ENCODE measurements at places on chromosomes 11 and 22. TPM values are rescaled to one million over a fixed set of nuclear protein-coding genes. Genes with fewer than 3 reads are reported as not detected.
A peak's percentile ranks its signal among the peaks of the same experiment; 100 is the strongest.

DNA sequence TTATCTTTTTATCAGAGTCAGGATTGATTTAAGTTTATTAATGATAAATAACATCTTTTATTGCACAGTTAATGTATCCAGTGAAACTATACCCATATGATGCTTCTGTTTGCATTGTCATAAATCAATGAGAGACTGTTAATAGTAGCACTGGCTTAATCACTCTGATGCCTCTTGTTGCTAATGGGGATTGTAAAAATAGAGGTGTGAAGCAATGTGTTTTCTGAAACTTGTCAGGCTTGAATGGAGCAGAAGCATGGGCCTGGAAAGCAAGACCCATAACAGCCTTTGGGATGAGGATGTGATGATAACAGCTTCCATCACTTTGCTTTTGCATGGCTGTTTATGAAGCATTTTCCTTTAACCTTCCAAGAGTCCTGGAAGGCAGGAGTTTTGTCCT, 319.7 kb downstream of the DDX10 start:
- DNase-seq = peak; percentile 66

DNA sequence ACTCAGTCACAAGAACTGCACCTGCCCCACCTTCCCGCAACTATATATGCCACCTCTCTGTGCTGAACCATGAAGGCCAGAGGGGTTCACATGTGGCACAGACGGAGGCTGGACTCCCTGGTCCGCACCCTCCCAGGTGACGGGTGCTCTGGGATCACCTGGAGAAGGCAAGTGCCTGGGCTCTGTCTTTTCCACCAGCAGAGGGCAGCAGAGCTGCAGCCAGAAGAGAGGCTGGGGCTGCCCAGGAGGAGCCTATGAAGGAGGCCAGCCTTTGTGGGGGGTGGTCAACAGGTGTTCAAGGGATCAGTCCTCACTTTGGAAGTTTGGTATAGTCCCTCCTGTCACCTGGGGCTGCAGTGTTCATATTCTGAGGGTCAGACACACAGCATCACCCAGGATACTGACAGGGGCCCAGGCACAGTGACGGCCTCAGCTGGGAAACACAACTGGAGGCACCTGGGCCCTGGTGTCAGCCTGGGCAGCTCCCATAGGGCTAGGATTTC, 39.2 kb upstream of the IGLL5 start:
- DNase-seq = peak; percentile 33

- no peak for DNase-seq
Measured at GRCh38 chr11:13249992-13250391, 27.6 kb upstream of the BMAL1 start.

DNA sequence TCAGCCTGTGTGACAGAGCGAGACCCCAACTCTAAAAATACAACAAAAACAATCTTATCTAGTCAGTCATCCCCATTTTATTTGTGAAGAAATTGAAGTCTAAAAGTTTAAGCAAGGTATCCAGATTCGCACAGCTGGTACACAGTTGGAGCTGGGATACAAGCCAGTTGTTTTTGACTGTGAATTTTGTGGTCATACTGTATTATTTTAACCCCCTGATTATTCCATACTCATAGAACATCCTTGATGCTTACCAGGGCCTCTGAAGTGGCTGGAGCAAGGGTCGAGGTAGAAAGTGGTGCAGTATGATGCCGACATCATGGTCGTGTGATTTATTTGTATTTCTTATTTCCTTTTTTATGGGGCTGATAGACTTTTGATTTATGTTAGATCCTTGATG, 50.0 kb downstream of the BID start:
- DNase-seq = no peak

- DNase-seq = peak; percentile 98
Measured at GRCh38 chr11:103624708-103625623, 411.5 kb upstream of the DDI1 start.

GCAT gene
- total RNA-seq = 24.7 TPM

ANO5 gene
- total RNA-seq = 9.0 TPM

DNA sequence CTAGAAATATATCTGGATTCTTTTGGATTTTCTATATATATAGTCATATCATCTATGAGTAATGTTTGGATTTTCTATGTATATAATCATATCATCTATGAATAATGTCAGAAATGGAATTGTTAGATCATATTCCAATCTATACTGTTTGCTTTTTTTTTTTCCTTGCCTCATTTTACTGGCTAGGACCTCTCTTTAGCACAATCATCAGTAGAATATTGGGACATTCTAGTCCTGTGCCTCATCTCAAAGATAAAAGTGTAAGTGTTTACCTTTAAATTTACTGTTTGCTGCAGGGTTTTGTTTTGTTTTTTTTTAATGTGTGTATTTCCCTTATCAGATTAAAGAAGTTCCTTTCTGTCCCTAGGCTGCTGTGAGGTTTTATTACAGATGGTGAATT, 97.0 kb downstream of the C11orf65 start:
- no peak for DNase-seq

DNA sequence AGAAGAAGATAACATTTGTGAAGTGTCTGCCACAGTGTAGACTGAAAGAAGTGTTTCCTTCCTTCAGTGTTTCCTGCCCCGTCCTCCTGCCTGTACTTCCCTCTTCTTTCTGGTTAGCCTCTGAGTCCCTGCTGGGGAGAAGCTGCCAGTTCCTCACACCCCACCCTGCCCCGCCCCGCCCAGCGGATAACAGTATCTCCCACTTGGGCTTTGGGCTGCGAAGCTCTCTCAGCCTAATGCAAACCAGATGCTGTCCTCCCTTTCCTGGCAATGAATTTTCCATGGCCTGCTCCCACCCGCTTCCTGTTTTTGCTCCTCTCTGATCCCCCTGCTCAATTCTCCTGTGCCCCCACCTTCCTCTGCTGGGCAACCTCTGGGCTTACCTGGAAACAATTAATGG, 5.2 kb upstream of the RAB3IL1 start:
- DNase-seq = no peak

GRCh38 chr11:68652683-68653156, 31.6 kb upstream of the GAL start:
- DNase-seq = no peak

P4HA3 gene
- 10.2 TPM for total RNA-seq

TMEM191C gene
- 0.35 TPM for total RNA-seq

TMPRSS6 gene
- not detected for total RNA-seq

DNA sequence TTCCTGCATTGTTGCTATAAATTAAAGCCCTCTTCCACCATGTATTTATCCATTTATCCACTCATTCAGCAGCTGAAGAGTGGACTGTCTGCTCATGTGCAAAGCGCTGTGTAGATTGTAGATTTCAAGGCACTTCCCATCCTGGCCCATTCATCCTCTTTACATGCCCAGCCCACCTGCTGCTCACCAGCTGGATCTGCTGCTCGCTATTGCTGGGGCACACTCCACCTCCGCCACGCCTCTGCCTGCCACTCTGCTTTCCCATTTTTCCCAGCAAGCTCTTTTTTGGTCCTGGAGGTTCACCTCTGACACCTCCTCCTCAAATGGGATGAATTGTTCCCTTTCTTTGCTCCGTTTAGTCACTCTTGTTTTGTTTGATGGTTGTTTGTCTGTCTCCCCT, 48.3 kb downstream of the CEP164 start:
- DNase-seq = no peak

ZP1 gene
- total RNA-seq = not detected

- no peak for DNase-seq
Measured at GRCh38 chr22:23054531-23055257, 15.6 kb upstream of the GNAZ start.

DNA sequence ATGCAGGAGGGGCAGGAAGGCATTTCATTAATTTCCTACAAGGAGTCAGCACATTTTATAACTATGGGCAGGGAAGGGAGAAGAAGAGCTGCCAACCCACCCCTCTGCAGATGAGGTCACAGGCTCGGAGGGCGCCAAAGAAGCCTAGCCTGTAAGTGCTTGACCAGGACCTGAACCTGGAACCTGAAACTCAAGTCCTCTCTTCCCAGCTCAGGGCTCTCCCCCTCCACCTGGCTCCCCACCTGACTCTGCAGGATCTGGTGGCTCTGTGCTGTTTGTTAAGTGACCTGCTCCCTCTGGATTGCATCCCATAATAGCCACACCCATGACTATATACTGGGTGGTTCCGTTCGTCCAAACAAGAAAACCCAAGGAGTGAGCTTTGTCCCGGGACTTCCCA, 27.3 kb downstream of the SCGB1A1 start:
- no peak for DNase-seq

DNA sequence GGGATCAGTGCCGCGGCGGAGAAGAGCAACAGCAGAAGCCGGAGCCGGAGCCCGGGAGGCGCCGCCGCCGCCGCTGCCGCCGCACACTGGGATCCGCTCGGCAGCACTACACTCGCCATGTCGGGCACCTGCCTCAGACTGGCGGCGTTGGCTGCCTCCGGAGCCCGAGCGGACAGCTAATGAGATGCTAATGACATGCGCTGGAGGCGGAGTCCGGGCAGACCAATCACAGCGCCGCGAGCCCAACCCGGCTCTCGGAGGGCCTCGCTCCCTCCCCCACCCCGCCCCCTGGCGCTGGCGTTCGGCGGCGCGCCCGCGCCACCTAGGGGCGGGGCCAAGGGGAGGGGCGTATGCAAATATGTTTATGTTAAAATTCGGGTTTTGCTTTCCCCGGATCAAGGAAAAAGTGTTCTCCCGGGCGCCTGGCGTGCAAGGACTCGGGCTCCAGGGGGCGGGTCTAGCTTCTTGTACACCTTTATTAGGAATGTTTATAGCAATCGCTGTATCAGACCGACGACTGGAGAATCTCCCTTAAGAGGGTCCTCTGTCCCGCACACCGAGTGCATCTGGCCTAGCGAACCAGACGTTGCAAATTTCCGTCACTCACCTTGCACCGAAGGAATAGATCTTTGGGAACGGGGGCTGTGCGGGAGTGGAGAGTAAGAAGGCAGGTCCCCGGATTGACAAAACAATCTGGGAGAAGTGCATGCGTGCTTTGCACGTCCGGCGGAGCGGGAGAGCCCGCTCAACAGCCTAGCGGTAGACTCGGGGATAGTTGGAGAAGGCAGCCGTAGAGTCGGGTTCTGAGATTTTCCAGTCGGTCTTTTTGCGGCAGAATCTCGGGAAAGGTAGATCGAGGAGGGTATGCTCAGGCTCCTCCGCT, at the start of gene CADM1:
Gene CADM1 (minus strand): TSS at position 140 of the 883 bp plus-strand sequence.
- DNase-seq = peak; percentile 86

- DNase-seq = no peak
Measured at GRCh38 chr11:115803073-115803740, 299.0 kb upstream of the CADM1 start.

GRCh38 chr11:120546312-120547205, 35.0 kb downstream of the GRIK4 start:
- DNase-seq = peak; percentile 91

TRIM51 gene
- total RNA-seq = not detected

OR10D3 gene
- total RNA-seq = not detected

DNA sequence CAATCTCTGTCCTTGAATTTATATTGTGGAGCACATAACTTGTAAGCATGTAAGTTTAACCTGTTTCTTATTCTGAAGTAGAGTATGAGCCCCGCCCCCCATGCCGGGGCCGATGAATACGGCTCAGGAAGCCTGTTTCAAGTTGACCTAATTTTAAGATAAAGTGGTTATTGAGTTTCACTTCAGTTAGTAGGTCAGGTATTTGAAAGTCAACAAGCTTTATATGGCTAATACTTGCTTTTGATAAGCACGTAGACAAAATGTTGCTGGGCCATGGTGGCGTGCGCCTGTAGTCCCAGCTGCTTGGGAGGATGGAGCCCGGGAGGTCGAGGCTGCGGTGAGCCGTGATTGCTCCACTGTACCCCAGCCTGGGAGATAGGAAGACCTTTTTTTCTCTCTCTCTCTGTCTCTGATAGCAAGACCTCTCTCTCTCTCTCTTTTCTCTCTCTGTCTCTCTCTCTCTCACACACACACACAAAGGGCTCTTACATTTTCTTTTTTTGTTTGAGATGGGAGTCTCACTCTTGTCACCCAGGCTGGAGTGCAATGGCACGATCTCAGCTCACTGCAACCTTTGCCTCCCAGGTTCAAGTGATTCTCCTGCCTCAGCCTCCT, 14.4 kb downstream of the YWHAH start:
- DNase-seq = no peak

GRCh38 chr11:116164843-116165242, 607.9 kb downstream of the BUD13 start:
- DNase-seq = no peak

C11orf98 gene
- total RNA-seq = 20.8 TPM

GRCh38 chr11:18013790-18014507, 1.1 kb upstream of the SERGEF start:
- no peak for DNase-seq

DNA sequence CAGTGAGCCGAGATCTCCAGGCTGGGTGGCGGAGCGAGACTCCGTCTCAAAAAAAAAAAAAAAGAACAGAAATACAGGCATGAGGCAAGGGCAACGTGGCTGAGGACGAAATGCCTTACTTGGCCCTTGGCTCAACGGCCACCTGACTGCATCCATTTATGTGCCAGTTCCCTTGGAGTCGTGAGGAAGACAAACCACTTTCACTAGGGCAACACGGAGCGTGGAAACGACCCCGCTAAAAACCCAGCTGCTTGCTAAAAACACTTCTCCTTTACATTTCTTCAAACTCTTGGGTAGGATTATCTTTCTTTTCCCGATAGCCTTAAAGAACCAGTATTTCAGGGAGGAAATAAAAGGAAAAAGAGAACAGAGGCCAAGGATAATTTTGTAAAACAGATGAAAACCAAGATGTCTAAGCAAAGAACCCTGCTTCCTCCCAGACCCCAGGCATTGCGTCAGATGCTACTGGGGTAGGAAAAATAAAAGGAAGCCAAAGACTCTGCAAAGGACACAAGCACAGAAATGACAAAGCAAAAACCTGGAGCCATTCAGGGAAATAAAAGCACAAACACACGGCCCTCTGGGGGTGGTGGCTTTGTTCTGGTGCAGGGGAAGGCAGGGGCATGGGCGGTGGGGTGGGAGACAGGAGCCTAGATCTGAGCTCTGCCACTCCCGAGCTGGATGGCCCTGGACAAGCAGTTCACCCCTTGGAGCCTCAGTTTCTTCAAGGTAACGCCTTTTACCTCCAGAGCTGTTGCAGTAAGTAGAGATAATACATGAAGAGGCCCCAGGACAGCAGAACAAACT, 37.0 kb downstream of the PC start:
- no peak for DNase-seq

DNA sequence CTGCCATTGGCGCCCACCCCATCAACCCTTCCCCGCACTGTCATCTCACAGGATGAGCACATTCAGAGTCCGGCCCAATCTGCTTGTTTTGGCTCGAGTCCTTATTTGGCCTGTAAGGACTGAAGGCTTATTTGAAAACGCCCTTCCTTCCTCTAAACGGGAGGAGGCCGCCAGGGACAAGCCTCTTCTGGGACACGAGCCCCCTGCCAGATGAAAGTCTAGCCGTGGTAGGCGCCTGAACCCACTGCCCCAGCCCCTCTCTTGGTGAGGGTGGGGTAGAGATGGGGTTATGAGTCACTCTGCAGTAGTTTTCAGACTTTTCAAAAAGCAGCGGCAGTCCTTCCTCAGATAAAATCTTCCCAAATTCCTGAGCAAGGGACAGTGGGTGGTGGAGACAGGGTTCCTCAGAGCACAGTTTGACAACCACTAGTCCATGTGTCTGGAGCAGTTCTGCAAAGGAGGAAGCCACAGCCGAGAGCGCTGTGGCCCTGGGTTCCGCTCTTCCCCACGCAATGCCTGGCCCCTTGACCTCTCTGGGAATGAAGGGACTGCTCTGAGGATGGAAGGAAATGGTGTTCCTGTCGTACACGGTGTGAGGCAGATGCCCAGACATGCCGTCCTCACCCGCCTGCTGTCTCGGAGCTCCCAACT, 57.0 kb downstream of the MYH9 start:
- DNase-seq = no peak

- DNase-seq = peak; percentile 100
Measured at GRCh38 chr11:96012086-96012824, 88.3 kb upstream of the MTMR2 start.

All from renal cortical epithelial cell (primary cell).